Umbilical cord (tissue), 2 donors: ENCODE measurements at places on chromosomes 2 and 18.

- no peak for DNase-seq
Measured at GRCh38 chr18:8791171-8791651, 85.9 kb downstream of the MTCL1 start.

DNA sequence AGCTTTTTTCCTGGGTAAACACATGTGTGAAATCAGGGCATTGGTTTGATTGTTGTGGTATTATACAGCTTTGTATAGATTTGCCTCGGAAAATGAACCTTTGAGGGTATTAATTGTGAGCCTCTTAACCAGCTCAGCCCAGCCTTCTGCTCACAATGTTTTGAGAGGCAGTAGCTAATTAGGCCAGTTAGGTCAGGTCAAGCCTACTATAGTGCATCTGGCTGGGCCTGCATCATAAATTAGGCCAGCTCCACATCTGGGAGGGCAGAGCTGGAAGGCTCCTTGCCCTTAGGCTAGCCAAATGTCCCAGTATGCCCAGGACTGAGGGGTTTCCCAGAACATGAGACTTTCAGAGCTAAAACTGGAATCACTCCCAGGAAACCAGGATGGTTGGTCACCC is 43.0 kb downstream of the LRATD1 start:
- DNase-seq = no peak

- DNase-seq = no peak
Measured at GRCh38 chr2:234596696-234597575, 100.1 kb upstream of the ARL4C start.

DNA sequence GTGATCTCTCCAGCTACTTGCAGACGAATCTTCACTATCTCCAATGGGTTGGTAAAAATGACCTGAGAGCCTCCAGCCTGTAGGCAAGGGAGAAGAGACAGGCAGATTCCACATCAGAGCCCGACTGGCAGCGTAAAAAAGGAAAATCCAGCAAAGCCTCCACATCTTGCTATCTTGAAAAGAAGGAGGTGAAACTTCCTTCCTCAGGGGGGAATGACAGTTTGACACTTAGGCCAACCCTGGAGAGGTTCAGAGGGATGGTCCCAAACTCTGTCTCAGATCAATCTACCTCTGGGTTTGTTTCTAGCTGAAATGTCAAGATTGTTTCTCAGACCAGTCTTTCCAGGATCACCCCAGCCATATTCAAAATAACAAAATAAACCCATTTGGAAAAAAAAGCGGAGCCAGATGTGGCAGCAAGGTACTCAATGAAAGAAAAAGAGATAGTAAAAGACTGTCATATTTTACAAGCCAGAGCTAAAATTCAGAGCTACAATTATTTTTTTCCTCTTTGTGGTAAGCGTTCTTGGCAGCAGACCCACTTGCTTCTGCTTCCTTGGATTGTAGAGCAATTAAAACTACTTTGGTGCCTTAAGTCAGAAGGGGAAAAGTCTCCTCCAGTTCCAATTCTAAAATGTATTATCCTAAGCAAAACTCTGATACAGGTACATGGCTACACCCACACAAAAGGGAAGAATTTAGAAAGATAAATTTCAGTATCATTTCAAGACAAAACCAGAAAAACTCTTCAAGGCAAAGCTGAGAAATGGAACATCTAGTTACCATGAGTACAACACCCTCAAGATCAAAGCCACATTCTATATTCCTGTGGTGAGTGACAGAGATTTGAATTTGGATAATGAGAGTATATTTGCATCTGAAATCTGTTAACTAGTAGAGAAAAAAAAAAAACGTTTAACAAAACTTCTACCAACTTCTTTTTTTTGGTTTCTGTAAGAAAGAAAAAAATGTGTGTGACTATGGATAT is 100.1 kb downstream of the SLC25A12 start:
- no peak for DNase-seq

GRCh38 chr2:15935675-15936074 is 4.7 kb upstream of the MYCN start:
- DNase-seq = no peak

DNA sequence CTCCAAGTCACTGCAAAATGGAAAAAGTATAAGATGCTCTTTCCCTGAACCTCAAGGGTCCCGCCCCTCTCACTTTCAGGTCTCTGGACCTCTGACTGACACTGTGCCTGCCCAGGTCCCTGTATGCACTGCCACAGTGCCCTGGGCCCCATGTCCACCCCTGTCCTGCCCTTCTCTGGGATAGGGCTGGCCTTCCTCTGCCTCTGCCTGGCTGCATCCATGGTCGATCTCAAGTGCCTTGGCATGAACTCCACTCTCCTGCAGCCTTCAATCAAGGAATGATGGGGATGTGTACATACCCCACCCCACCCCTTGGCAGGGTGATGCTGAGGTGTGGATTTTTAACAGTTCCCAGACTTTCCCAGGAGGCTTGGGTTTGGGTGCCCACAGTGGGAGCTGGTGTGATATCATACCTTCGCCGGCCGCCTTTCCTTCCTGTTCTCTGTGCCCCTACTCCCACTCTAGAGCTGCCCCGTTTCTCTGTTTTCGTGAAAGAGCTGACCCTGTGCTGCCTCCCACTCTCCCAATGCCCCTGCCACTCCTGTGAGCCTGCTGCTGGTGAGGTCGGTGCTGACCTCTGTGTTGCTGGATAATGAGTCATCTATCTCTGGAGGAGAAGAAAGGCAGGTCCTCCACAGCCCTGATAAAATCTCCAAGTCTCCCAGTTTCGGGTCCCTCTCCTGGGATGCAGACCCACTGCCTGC is 18.9 kb downstream of the PTPN18 start:
- no peak for DNase-seq

DNA sequence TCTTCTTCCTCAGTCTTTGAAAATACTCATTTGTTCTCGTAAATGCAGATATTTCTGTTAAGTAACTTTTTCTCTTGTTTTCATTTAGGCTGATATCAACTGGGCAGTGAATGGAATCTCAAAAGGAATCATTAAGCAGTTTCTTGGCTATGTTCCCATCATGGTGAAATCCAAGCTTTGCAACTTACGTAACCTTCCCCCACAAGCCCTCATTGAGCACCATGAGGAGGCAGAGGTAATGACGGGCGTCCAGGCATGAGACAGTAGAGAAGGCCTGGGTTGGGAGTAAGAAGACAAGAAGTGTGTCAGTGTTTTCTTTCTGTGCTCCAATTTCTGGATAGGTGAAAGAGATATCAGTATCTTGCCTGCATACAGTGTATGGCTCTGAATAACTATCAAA is 5.1 kb downstream of the POLR1B start:
- DNase-seq = no peak

GRCh38 chr2:158463496-158464095 is 6.8 kb downstream of the PKP4 start:
- DNase-seq = peak; percentile 19

DNA sequence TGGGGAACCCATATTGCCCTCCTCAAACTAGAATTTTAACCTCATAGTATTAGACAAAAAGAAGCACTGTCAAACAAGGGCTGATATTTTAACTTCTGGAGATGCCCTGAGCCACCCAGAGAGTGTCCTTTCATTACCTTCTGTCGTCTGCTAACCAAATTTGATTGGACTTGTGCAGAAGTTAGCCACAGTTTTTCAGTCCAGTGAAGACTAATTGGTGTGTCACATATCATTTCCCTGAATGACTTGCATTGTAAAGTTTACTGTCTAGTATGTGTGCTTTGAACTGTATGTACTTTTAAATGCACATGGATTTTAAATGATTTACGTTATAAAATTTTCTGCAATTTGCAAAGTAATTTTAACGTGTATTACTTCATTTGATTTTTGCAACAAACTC is 646.5 kb downstream of the SATB2 start:
- no peak for DNase-seq

DNA sequence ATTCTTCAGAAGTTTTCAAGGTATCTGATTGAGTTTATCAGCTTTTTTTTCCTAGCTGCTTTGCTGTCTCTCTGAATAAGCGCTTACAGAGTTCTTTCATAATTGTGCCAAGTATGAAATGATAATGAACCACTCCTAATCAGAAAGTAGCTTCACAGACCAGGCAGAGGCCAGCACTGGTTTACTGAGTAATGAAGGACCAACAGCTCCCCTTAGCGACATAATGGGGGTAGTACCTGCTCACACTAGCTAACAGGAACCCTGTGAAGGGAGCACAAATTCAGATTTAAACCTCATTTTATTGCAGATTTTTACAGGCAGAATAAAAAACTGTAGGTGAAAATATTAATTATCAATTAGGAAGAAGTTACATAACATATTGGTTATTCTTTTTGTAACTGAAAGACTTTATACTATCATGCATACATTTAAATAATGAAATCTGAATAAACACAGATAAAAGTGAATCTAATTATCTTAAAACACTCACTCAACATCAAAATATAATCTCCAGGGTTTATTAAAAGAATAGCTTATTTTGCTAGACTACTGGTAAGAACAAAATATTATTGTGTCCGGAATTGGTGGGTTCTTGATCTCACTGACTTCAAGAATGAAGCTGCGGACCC is 53.7 kb upstream of the LRRC30 start:
- peak; percentile 84 for DNase-seq

- peak; percentile 31 for DNase-seq
Measured at GRCh38 chr2:221567231-221567760, 4.8 kb downstream of the EPHA4 start.

DNA sequence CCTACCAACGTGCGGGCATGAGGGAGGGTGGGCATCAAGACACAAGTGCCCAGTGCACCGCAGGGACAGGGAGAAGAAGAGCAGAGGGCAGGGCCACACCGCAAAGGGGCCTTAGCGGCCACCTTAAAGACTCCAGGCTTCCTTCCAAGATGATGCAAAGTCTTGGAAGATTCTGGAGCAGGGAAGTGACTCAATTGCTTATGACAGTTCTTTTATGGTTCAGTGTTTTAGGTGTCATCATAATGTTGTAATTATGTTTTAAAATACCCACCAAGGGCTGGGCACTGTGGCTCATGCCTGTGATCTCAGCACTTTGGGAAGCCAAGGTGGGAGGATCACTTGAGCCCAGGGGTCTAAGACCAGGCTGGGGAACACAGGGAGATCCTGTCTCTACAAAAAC is 44.5 kb upstream of the SEMA4C start:
- no peak for DNase-seq

DNA sequence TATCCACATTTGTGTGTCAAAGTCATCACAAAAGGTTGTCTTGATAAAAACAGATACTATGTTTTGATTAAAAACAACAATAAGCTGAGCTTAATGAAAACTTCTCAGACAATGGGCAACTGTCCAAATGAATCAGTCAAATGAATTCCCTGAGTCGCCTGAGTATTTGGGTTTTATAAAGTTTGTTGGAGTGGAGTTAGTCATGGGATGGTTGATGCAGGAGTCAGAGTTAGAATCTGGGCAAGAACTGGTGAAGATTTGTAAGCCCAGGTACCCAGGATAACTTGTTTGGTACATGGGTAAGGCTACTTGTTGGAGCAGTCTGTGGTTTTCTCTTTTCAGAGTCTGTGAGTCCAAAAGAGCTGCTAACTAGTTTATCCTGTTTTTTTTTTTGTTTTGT is 34.4 kb upstream of the RAPGEF4 start:
- no peak for DNase-seq

GRCh38 chr2:1659951-1660565 is 84.3 kb downstream of the PXDN start:
- DNase-seq = no peak
